ENCODE measurements at places on chromosomes 5 and 9.

DNA sequence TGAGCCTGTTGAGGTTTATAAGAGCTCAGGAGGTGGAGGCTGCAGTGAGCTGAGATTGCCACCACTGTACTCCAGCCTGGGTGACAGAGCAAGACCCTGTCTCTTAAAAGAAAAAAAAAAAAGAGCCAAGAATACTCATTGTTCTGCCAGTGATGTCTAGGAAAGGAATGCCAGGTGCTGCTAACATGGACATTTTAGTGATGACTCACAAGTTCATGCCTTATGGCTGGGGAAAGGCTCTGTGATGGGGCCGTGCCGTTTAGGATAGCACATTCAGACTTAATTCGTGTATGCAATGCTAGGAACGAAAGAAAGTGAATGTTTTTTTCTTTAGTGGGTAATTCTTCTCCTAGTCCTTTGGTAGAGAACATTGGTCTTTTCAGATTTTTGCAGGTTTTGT, 134.2 kb downstream of the ARHGAP26 start:
- DNase-seq = no peak

GRCh38 chr5:176450077-176450476, 1.9 kb downstream of the FAF2 start:
- no peak for DNase-seq

GRCh38 chr5:172479034-172479783, 24.9 kb upstream of the SH3PXD2B start:
- DNase-seq = peak; percentile 94

GRCh38 chr5:1192971-1193590, 8.3 kb upstream of the SLC6A19 start:
- DNase-seq = no peak

DNA sequence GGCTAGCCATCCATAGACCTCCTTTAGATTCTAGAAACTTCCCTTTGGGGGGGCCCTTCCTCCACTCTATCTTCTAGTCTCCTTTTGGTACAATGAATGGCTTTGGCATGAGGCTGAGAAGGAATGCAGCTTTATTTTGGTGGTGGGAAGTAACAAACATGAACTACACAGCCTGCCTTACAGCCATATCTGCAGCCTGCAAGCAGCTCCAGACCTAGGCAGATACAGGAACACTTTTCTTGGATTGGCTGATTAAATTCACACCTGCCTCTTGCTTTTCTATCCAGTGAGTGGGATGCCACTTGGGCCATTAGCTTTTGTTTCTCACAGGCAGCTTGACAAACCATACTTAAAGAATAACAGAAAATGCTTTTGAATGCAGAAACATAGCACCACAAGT, 28.2 kb downstream of the NR6A1 start:
- DNase-seq = no peak

GRCh38 chr9:16823906-16824305, 46.6 kb downstream of the BNC2 start:
- no peak for DNase-seq

- no peak for DNase-seq
These were observed 5.5 kb downstream of the IL31RA start for GRCh38 chr5:55856516-55857246.

GRCh38 chr5:65892801-65893200, 33.6 kb upstream of the ERBIN start:
- no peak for DNase-seq

- no peak for DNase-seq
These were observed 565.3 kb upstream of the BRINP1 start for GRCh38 chr9:119934497-119934896.

DNA sequence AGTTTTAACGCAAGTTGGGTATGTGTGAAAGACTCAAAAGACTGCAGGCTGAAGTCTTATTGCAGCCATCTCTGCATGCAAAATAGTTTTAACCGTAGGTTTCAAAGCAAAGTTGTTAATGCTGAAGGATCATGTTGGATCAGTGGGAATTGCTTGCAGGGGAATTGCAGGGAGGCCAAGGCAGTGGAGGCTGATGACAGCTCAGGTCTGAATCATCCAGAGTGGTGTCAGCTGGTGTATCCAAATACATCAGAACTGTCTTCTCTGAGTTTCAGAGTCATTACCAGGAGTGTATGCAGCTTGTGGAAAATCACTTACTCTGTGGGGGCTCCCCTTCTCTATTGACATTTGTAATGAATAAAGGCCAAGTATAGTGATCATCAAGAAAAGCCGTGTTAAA, 435.7 kb downstream of the SH3GL2 start:
- DNase-seq = no peak

GRCh38 chr9:37033682-37034304, at the start of gene PAX5:
Gene PAX5 (minus strand): TSS chr9:37034268. CDS start chr9:37034031, 237 bp downstream.
- DNase-seq = no peak

GRCh38 chr5:88507261-88507660, 238.6 kb upstream of the TMEM161B start:
- DNase-seq = no peak

Measured in GM03348 (cell line).